ENCODE measurements at places on chromosomes 6 and 20. TPM values are rescaled to one million over a fixed set of nuclear protein-coding genes. Genes with fewer than 3 reads are reported as not detected.

DNA sequence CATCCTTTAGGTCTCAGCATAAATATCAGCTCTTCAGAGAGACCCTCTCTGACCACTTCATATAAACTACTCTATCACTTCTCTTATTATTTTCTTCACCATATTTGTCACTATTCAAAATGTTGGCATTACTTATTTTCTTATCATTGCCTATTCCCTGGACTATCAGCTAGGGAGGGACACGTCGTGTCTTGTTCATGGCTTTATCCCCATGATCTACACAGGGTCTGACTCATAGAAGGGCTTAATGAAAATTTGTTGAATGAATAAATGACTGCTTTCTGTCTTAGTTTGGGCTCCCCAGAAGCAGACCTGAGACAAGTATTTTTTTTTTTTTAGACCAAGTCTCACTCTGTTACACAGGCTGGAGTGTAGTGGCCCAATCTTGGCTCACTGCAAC lies 3.0 kb upstream of the CDK5RAP1 start:
- no peak for DNase-seq

DNA sequence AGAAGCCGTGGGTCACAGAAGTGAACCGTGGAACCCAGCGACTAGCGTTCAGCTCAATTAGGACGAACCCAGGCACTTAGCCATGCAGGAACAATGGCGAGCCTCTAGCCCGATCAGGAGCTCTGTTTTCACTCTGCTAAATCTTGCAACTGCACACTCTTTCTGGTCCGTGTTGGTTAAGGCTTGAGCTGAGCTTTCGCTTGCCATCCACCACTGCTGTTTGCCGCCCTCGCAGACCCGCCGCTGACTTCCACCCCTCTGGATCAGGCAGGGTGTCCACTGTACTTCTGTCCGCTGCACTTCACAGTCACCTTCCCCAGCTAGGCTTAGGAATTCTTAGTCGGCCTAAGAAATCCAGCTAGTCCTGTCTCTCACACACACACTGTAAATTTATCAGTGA lies 25.7 kb upstream of the SLC32A1 start:
- DNase-seq, result no peak

TRIM40 gene
- 0.39 TPM for total RNA-seq

EBF4 gene
- 1.8 TPM for total RNA-seq

DNA sequence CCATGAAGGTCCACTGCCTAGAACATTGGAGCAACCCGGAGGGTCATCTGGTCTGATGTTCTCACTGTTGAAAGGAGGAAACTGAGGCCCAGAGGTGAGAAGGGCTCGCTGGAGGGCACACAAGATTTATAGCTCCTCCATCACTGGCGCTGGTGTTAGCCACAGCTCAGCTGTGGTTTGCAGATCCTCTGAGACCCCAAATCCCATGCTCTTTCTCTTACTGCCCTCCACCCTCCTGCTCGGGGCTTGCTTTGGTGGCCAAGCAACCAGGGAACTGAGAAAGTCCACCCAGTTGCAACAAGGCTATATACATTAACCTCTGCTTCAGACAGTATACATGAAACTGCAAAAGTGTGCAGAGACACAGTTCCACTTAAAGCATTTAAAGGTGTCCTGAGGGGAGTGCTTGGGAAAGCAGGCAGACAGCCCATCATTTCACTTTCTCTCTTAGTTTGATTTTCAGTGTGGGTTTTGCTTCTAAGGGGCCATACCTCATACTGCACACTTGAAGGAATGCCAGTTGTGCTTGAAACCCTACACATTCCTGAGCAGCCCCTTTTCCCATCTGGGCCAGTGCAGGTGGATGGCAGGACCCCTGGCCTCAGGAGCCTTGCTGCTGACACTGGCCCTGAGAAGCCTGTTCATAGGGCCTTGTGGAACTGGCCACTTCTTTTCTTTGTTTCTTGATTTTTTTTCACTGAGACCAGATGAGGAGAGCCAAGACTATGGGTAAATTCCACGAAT lies 347.6 kb downstream of the CDC5L start:
- DNase-seq, result no peak

GRCh38 chr6:33967265-33967767 lies 163.5 kb upstream of the MLN start:
- no peak for DNase-seq

BPIFB1 gene
- not detected for total RNA-seq

ECT2L gene
- total RNA-seq, result not detected
